ENCODE measurements at places on chromosomes 3 and 15.

- DNase-seq, result no peak
These were observed 95.9 kb upstream of the RNF7 start for GRCh38 chr3:141642215-141642614.

GRCh38 chr3:61601831-61602230 is 40.5 kb downstream of the PTPRG start:
- no peak for DNase-seq

GRCh38 chr3:105865867-105866350 is 2.9 kb downstream of the CBLB start:
- no peak for DNase-seq

GRCh38 chr3:193665370-193665989 is 72.5 kb downstream of the OPA1 start:
- DNase-seq, result no peak

DNA sequence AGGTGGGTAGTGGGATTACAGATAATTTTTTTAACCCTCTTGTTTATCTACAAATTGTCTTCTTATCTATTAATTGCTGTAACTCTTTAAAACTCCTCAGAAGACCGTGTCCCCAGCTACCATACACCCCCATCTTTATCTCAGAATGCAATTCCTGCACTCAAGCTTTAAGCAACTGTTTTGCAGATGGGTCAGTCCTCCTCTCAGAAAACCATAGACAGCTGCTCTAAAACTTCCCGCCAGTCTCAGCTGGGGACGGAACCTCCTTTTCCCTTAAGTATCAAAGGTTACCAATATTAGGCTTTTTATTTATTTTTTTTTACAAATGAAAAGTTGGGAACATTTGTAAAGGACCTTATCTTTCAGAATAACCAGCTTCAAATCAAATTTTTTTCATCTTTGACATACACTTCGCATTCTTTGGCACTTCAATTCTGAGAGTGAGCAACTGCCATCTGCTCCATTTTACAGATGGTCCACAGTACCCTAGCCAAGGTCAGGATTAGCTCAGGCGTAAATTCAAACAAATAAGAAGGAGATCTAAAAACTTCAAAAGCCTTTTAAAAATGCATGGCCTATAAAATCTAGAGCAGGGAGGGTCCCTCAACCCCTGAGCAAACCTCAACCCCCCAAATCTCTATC is 1.3 kb downstream of the GATM start:
- no peak for DNase-seq

DNA sequence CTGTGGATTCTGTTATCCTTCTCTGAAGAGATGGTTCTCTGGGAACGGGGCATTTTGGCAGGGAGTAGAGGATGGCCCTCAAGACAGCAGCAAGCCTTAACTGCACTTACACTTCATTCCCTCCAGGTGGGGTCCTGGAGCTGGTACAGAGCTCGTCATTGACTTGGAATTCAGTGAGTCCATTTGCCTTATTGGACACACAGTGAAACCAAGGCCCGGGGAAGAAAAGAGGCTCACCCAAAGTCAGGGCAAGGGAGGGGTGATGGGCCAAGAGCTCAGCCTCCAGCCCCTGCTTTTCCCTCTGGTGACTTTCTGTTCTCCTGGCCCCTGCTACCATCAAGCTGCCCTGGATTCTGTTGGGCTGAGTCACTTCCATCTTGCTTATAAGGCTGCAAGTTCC is 125.6 kb downstream of the ETFA start:
- DNase-seq, result no peak

GRCh38 chr15:60740787-60741354 is 261.9 kb upstream of the ICE2 start:
- DNase-seq, result no peak

- no peak for DNase-seq
These were observed 130.6 kb downstream of the SMAD6 start for GRCh38 chr15:66832664-66833063.

DNA sequence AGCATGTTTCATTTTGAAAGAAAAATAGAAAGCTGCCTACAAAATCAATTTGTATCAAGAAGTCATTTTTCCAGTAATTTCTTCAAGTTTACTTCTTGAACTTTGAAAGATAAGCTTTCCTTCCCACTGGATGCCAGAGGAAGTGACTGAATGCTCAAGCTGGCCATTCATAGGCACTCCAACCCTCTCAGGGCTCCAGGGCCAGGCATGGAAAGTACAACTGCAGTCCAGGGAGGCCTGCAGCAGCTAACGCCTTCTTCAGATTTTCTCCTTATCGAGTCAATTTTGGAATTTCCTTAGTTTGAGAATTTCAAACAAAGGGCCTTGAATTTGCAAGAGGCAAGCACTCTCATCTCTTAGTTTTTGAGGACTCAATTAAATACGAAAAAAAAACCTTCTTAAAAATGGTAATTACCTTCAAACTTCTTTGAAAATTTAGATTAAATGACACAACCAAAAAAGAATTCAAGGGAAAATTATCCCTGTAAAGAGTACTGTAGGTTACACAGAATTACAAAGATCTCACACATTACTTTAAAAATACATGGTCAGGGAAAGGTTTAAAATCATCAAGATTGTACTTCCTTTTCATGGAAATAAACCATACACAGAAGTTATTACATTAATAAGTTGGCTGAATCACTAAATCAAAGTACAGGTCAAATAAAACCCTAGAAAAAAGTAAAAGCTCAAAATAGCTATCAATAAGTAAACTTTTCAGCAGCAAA is 2.5 kb downstream of the UBP1 start:
- no peak for DNase-seq

GRCh38 chr3:165549037-165549436 is 288.2 kb downstream of the BCHE start:
- DNase-seq, result no peak

DNA sequence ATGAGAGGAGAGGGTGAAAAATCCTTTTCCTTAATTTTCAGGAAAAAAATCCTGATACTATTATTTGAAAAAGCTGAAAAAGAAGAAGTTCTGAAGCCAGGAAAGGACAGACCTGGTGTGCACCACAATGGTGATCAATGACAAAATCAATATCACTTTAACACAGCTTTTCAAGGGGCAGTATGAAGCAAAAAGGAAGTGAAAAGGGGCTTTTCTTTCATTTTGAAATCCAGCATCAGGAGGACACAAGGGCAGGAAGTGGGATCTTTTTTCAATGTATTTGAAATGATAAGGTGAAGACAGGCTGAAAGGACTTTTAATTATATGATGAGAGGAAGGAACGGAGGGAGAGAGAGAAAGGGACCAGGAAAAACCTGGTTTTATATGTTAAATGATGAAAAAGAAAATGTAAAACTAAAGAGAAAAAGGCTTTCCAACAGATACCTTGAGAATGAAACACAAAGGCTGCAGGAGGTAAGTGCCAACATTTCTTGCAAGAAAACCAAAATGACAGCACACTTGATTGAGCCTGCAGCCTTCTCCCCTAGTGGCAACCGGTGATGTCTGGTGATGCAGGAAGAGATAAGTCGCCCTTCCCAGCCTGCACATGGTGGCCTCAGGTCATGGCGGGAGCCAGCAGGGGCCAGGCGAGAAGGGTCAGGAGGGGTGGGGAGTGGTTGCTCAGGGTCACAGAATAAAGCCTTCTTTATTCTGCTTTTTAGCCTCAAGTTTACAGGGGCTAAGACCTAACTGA is 236.7 kb upstream of the WNT5A start:
- DNase-seq, result no peak

DNA sequence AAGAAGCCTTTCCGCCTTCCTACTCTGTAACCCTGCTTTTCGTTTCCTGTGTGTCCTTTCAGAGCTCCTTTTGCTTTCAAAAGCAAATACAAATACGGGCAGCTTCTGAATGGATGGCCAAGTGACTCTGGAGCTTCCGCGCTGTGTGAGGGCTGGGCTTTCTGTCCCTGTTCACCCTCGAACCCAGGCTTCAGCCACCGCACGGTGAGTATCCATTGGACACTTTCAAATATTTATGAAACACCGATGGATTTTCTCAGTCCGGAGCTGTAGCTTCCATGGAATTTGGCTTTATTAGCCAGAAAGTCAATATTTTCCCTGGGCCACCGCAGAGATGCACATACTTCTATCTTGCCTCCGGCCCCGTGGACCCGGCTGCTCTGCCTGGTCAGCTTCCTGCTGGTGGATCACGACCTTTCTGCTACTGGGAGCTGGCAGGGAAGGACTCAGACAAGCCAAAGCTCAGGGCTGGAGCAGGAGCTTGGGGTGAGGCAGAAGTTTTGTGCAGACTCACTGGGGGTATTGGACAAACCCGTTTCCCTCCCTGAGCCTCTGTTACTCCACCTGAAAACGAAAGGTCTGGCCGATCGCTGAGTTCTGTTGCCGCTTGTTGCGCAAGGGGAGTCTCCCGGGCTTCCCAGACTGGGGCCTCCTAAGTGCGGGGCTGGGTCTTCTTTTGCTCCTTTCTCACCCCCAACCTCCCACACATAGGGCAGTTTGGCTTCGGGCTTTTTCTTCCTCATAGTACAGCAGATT is 63.6 kb downstream of the LINGO1 start:
- DNase-seq, result no peak

DNA sequence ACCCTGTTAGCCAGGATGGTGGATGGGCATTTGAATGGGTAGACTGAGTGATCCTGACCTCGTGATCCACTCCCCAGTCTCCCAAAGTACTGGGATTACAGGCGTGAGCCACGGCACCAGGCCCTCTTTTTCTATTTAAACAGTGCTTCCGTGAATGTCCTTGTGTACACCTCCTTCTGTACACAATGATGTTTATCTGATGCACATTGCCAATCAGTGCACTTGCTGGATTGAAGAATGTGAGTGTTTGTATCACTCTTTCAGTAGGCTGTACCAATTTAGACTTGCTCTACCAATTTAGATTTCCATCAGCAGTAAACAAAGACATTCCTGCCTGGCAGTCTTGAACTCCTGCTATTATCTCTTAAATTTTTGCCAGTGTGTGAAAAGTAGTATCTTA is 8.9 kb upstream of the ZNF619 start:
- DNase-seq, result no peak

GRCh38 chr3:129549805-129550204 is 6.8 kb downstream of the H1-8 start:
- DNase-seq, result no peak

GRCh38 chr3:48997102-48997635 is 7.1 kb downstream of the P4HTM start:
- DNase-seq, result no peak

GRCh38 chr15:59384507-59384906 is 11.8 kb upstream of the MYO1E start:
- DNase-seq, result no peak

DNA sequence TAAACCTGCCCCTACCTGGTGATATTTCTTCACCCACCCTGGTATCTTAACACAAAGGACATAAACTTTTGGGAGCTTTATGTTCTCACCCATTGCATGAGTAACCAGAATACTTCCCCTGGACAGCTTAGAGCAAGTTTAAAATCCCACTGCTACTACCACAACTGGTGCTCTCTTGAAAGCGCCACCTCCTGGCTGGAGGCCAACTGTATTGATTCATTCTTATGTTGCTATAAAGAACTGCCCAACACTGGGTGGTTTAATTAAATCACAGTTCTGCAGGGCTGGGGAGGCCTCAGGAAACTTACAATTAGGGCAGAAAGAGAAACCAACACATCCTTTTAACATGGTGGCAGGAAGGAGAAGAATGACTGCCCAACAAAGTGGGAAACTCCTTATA is 592.4 kb downstream of the EPHA3 start:
- no peak for DNase-seq

DNA sequence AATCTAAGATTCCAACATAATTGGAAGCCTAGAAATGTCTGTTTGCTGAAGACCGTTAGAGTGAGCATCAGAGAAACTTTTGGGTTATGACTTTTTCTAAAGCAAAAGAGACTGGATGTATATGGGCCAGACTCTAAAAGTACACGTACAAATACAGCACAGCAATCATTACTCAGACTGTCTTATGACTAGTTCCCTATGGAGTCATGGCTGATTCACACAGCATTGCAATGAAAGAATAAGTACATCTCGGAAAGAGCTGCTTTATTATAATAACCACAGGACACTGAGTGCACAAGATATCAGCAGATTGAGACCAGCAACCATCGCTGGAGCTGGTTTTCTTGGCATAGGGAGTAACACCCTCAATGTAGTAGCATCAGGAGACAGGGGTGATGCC is 618.6 kb downstream of the NLGN1 start:
- no peak for DNase-seq

DNA sequence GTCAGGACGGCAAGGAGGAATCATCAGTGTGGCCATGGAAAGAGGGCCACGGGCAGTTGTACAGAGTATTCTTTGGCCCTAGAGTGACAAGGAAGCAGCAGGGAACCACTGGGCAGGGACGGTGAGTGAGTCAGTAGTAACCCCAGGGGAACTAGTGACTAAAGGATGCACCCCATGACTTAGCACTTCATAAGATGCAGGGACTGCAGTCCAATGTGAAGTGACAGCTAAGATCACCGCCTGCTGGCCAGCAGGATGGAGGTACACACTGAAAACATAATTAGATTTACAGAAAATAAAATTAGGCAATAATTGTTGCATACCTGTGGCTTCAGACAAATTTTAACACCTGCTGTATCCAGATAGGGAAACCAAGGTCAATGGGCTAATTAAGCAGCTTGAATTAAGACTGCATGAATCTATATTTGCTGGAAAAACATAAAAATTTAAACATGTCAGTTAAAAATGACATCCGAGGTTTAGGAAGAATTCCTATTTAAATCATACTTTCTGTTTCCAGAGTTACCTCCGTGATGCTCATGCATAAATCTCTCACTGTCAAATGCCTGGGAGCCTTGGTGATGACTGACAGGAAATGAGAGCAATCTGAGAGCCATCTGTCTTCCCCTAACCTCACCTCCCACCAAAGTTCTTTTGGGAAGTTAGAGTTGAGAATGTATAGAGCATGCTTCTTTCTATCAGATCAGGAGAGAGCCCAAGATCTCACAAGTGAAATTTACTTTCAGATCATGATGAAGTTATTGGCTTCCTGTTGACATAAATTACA is 56.5 kb downstream of the DCLK3 start:
- DNase-seq, result peak; percentile 3

- DNase-seq, result peak; percentile 81
These were observed at the start of gene GABPB1 for GRCh38 chr15:50354838-50355618. Gene GABPB1 (minus strand): TSS chr15:50355198. CDS start chr15:50309798, 45,400 bp downstream.

DNA sequence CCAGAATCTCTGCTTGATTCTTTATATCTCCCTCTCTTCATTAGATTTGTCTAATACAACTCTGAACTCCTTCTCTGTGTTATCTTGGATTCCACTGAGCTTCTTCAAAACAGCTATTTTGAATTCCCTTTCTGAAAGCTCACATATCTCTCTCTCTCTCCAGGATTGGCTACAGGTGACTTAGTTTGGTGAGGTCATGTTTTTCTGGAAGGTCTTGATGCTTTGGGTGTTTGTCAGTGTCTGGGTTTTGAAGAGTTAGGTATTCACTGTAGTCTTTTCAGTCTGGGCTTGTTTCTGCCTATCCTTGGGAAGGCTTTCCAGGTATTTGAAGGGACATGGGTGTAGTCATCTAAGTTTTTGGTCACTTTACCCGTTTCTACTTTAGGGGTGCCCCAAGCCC is 781.8 kb downstream of the FHIT start:
- DNase-seq, result no peak

GRCh38 chr15:97759363-97759762 is 201.1 kb upstream of the ARRDC4 start:
- no peak for DNase-seq

DNA sequence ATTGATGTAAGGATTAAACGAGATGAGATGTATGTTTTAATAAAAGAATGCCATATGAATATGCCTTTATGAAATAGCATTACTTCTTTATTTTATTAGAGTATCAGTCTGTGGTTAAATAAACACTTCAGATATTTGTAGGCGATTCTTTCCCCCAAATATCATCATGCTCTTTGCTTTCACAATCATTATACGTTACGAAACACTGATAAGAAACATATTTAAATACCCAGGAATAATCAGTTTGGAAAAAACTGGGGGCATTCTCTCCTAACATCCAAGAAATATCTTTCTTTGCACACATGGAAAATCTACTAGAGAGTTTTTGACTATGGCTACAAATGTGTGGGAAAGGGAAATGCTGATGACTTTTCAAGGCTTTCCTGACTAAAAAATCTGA is 4.4 kb upstream of the PLAAT1 start:
- DNase-seq, result no peak
